Activated CD4-positive, alpha-beta memory T cell treated with anti-CD3 and anti-CD28 coated beads, Interleukin-2, amount 10 ng/mL, durations not matched to agents 7 days and 5 days (primary cell): ENCODE measurements at places on chromosomes 4 and X. TPM values are rescaled to one million over a fixed set of nuclear protein-coding genes. Genes with fewer than 3 reads are reported as not detected.

GRCh38 chr4:6180841-6181631 is 19.3 kb downstream of the JAKMIP1 start:
- peak overlapping the region; percentile 100 for H3K27ac ChIP-seq
- peaks cover 88% of the 10 kb centered on the region for H3K36me3 ChIP-seq
- H3K4me3 ChIP-seq, result peak overlapping the region; percentile 74

The CT47B1 gene
- total RNA-seq, result not detected

GRCh38 chrX:16240231-16240905 is 73.1 kb downstream of the MAGEB17 start:
- DNase-seq, result no peak
- H3K27ac ChIP-seq, result no peak overlapping the region
- no peak overlapping the region for H3K4me3 ChIP-seq

DNA sequence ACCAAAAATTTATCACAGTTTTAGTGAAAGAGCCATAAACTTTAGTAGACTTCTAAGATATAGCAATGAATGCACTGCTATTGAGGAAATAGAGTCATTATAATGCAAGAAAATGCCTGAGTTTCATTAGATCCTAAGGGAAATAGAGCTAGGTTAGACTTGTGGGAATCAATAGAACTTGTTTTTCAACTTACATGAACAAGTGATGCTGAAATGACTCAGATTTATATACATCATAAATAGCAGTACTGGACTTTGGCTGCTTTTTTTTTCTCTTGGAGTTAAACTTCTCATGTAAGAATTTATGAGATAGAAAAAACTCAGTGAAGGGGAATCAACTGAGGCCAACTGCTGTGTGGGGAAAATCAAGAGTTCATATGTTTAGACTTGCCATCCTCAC is 216.5 kb upstream of the AADAT start:
- DNase-seq, result no peak
- no peak overlapping the region for H3K27ac ChIP-seq
- H3K27me3 ChIP-seq, result no peaks in the 10 kb centered on the region

The TAB3 gene
- total RNA-seq, result 20.8 TPM

The ALB gene
- total RNA-seq, result not detected

The KCND1 gene
- total RNA-seq, result 4.9 TPM

DNA sequence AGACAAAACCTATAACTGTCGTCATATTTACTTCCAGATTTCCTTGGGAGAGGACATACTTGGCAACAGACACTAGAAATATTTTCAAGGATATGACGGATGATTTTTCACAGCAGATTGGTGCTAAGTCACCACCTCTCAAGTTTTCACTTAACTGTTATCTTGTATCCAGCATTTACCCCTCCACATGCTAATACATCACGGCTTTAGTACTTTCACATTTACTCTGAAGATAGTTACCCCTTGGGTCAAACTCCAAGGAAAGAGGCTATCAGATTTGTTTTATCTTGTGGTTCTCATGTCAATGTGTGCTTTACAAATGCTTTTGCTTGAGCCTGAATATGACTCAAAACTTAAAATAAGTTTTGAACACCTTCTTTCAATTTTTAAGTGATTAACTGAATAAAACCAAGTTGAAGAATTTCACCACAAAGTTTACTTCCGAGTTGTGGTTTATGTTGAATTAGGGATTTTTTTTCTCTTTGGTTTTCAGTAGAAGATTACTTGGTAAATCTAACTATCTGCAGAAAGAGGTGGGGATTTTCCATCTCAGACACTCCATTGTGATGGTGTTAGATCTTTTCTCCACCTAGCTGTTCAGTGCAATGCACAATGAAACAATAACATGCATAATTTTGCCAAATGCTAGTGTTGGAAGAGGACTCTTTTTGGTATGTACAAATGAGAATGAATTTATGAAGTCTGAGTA is 75.4 kb upstream of the FAT1 start:
- H3K27me3 ChIP-seq, result no peaks in the 10 kb centered on the region
- no peak overlapping the region for H3K27ac ChIP-seq
- no peak for DNase-seq
- no peaks in the 10 kb centered on the region for H3K36me3 ChIP-seq

The ERCC6L gene
- 9.0 TPM for total RNA-seq
